T-helper 22 cell (primary cell): ENCODE measurements at places on chromosomes 7 and 10.

DNA sequence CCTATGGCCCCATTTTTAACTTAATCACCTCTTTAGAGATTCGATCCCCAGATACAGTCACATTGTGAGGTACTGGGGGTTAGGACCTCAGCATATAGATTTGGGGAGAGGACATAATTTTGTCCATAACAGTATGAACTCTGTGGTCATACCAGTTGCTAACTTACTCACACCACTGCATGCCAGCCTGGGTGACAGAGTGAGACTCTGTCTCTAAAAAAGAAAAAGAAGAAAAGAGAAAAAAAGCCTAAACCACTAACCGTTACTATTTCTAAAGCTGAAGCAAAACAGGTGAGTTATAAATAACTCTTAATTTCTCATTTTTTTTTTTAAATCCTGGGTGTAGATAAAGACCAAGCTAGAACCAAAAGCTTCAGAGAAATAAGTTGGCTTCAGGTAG, 155.1 kb upstream of the AUTS2 start:
- no peak for DNase-seq

DNA sequence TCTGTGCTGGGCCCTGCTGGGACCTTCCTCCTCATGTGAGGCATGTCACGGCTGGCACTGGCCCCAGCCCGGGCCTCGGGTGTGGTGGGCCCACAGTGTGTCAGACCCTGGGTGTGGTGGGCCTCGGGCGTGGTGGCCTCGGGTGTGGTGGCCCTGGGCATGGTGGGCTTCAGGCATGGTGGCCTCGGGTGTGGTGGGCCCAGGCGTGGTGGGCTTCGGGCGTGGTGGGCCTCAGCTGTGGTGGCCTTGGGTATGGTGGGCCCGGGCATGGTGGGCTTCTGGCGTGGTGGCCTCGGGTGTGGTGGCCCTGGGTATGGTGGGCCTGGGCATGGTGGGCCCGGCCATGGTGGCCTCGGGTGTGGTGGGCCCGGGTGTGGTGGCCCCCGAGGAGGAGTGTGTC, 40.4 kb downstream of the NKX6-2 start:
- DNase-seq = no peak

DNA sequence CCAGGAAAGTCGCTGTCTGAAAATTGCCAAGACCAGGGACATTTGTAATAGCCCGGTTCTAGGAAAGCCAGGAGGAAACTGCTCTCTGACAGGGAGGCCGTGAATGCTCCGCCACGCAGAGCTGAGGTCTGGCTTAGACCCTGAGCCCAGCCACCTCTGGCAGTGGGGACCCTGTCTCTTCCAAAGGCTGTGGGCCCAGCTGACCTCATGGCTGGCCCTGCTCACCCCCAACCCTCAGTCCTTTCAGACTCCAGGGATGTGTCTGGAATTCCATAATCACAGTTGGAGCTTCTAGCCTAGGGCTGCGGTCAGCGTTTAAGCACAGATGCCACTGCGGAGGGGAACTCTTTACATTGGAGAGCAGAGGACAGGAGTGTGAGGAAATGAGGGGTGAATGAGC, 6.6 kb upstream of the VIPR2 start:
- no peak for DNase-seq

GRCh38 chr7:71594736-71595135, 462.8 kb downstream of the GALNT17 start:
- no peak for DNase-seq

- no peak for DNase-seq
These were observed 26.1 kb downstream of the PRSS58 start for GRCh38 chr7:142231716-142232115.

GRCh38 chr7:8800986-8801385, 367.6 kb downstream of the NXPH1 start:
- no peak for DNase-seq

DNA sequence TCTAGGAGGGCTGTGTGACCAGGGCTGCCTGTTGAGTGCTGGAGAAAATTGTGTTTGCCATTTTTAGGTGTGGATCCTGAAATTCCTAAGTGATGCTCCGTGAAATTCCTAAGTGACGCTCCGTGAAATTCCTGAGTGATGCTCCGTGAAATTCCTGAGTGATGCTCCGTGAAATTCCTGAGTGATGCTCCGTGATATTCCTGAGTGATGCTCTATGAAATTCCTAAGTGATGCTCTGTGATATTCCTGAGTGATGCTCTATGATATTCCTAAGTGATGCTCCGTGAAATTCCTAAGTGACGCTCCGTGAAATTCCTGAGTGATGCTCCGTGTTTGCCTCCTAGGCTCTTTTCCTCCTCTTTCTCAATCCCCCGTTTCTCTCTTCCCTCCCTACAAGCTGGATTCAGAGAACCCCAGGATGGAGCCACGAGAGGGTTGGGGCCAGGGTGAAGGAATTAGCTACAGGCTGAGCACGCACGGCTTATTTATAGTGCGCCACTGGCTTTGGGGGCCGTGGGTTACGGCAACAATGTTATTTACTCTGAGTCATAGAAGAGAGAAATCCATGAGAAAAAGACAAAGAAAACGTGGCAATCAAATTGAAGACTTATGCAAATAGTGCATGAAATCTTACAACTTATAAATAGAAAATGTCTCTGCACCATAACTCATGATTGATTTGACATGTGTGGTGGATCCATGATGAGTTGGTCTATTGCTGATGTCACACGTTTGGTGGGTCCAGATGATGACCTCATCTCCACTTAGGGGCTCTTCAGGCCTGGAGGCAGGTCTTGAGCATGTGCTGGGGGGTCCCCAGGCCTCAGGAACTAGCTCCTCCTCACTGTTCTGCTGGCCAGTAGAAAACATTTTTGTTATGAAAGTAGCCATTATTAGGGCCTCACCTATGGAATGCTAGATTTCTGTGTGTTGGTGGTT, 224.6 kb downstream of the WDR37 start:
- DNase-seq = no peak

- DNase-seq = no peak
These were observed 139.4 kb upstream of the SHH start for GRCh38 chr7:155951554-155952158.

DNA sequence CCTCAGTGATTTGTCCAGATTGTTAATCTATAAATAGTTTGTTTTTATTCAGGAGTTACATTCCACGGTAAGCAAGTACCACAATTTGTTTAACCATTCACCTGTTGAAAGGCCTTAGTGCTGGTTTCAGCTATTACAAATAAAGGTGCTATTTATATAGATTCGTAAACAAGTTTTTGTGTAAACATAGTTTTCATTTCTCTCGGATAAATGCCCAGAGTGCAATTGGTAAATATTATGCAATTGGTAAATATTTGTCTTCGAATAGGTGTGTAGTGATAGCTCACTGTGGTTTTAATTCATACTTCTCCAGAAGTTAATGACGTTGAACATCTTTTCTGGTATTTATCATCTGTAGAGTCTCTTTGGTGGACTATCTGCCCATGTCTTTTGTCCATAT, 76.4 kb upstream of the RSU1 start:
- DNase-seq = no peak

DNA sequence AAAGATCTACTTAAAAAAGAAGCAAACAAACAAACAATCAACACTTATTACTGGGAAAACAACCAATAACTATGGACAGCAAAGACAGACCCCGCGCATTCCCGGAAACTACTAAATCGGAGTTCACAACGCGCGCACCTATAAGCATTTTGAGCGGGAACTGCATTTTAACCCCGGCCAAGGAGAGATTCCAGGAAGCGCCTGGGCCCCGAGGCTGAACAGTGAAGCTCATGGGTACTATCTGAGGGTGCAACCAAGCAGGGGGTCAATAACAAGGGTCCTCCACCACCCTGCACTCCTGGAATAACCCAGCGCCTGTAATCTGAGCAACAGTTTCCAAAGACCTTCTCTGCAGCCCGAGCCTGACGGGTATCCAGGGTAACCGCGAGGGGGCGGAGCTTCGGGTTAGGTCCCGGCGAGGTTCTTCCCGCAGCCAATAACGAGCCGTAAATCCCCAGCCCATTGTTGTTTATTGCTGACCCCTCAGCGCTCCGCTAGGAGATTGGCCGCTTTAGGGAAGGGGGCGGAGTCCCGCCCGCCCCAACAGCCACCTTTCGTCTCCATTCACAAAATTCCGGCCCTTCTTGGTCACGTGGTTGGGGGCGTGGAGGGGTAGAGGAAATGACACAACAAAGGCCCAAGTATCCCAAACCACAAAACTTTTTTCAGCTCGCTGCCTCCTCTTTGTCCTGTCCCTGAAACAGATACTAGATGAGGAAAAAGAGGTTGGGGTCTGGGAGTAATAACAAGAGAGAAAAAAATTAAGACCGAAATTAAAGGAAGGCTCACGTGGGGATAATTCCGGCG, 1.7 kb upstream of the ETV1 start:
- DNase-seq = peak; percentile 64

- peak; percentile 22 for DNase-seq
These were observed 22.1 kb upstream of the CARD11 start for GRCh38 chr7:3065724-3066143.

GRCh38 chr7:131690441-131690840, 134.0 kb upstream of the PODXL start:
- no peak for DNase-seq

- no peak for DNase-seq
These were observed 4.4 kb upstream of the RAPGEF5 start for GRCh38 chr7:22361320-22361719.

GRCh38 chr10:80319318-80319717, 29.9 kb upstream of the MAT1A start:
- no peak for DNase-seq

GRCh38 chr7:18893156-18893555, 224.3 kb downstream of the TWIST1 start:
- DNase-seq = no peak

GRCh38 chr10:20635570-20635969, 261.5 kb downstream of the NEBL start:
- no peak for DNase-seq

- DNase-seq = no peak
These were observed at the start of gene SCIN for GRCh38 chr7:12570534-12571461. SCIN (plus strand) TSS chr7:12570720; CDS start chr7:12570787, 67 bp downstream.

DNA sequence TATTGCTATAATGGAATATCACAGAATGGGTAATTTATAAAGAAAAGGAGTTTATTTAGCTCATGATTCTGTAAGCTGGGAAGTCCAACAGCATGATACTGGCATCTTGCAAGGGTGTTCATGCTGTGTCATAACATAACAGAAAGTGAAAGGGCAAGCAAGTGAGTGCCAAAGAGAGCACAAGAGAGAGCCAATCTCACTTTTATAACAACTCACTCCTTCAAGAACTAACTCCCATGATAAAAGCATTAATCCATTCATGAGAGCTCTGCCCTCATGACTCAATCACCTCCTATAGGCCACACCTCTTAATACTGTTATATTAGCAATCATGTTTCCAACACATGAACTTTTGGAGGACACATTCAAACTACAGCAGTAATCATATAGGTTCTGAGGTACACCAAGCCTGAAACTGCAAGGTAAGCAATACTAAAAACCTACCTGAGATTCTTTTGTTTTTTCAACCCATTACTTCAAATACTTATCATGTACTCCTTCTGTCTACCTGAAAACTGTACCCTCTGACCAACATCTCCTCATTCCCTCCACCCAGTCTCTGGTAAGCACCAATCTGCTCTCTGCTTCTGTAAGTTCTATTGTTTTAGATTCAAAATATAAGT, 219.7 kb downstream of the MTERF1 start:
- no peak for DNase-seq

DNA sequence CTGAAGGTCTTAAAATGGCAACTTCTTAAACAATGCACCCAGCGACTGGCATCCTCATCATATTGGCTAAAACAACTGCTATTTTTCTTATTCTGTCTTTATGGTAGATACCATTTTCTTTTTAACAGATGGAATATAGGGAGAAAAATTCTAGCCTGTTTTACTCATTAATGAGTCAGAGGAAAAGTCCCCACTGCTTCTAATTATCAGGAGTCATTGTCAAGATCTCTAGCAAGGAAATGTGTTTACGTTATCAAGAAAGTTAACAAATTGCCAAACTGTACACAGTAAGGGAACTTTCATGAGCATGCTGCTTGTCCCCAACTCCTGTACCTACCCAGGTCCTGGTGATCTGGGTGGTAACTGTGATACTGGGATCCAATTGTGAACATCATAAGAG, 117.7 kb upstream of the KIAA1217 start:
- no peak for DNase-seq

GRCh38 chr10:45461034-45461433, 87.0 kb downstream of the ALOX5 start:
- no peak for DNase-seq
